ENCODE measurements at places on chromosomes 11 and 22.

DNA sequence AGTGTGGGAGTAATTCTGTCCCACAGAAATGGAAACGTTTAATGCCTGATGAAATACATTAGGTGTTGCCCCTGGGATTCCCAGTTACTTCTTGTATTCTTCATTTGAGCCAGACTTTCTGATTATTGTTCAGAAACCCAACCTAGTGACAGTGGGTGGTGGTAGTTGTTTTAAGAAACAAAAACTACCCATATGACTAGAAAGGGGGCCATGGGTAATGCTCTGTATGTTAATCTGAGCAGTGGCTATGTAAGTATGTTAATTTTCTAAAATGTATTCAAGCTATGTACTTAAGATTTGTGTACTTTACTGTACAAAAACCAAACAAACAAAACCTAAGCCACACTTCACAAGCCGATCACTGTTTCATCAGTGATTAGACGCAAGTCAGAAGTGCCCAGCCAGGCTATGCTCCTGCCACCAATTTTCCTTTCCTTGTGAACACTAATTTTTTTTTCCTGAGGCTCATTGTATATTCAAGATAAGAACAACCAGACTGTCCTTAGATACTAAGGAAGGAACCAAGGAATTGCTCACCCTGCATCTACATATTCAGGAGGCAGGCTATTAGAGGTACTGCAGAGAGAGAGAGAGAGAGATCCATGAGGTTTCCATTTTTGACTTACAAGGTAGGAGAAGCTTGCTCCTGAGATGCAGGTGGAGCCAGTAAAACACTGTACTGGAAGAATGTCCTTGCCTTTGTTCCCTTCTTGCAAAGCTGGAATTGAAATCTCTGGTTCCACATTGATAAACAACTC is 122.7 kb downstream of the DBX1 start:
- no peak for DNase-seq

GRCh38 chr11:13288375-13289029 is 10.9 kb downstream of the BMAL1 start:
- DNase-seq = no peak

GRCh38 chr11:121405646-121406045 is 46.5 kb upstream of the SORL1 start:
- DNase-seq = no peak

DNA sequence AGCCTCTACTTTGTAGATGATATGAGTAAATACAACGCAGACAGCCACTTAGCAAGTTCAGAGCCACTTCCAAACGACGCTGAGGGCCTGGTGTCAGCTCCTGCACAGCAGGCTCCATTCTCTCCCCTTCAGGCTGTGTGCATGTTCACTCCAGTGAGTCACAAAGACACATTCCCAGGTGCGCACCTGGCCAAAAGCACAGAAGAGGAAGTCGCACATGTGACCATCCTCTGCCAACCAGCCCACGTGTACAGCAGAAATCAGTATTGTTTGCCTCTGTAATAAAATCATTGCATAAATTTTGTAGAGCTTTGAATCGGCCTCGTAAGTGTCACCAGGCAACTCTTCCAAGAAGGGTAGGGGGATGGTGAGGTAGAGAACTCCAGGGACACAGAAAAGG is 19.5 kb upstream of the TPH1 start:
- DNase-seq = no peak

DNA sequence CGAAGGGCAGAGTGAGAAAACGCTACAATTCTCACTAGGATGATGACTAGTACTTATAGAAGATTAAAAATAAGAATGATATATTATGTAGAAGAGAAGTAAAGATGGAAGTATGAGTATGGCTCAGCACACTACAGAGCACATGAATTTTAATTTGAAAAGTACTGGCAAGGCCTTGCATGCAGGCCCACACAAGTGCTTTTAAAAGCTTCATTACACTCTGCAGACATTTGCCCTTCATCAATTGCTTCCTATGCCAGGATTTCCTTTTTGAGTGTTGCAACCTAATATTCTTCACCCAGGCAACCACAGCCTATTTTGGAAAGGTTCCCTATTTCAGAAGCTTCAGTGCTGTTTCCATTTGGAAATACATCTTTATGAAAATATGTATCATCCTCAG is 81.1 kb downstream of the LARGE2 start:
- peak; percentile 14 for DNase-seq

DNA sequence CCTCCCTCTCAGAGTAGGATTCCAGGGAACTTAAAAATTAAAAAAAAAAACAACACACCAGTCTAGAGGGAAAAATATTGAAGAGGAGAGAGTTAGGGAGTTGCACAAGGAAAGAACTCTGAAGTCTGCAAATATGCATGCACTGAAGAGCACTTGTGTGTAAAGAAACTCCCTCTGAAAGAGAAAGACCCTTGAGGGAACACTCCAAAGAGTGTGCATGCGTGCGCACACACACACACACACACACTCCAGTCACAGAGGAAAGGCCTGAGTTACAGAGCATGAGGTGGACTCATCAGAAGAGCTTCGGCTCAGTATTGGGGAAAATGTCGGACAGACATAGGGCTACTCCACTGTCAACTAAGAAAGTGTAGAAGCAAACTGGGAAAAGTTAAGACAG is 30.1 kb downstream of the GGTLC2 start:
- DNase-seq = no peak

GRCh38 chr11:85748455-85748891 is 62.5 kb downstream of the SYTL2 start:
- DNase-seq = no peak

DNA sequence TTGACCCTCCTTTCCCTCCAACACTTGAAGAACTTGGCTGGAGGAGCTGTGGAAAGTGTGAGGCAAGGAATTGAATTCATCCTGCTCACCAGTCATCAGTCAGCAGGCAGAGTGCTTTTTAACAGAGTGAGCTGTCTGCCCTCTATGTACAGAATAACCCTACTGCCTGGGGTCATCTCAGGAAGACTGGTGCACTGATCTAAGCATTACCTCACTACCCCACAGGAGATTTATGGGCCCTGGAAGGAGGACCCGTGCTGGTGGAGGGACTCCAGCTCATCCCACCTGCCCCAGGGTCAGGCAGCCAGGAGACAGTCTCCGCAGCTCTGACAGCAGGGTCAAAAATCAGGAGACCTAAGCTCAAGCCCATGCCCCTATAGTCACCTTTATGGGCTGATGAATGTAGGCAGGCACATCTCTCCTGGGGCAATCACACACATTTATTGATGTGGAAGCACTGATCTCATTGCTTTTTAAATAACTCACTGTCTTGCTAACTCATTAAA is 270.8 kb upstream of the SESN3 start:
- no peak for DNase-seq

DNA sequence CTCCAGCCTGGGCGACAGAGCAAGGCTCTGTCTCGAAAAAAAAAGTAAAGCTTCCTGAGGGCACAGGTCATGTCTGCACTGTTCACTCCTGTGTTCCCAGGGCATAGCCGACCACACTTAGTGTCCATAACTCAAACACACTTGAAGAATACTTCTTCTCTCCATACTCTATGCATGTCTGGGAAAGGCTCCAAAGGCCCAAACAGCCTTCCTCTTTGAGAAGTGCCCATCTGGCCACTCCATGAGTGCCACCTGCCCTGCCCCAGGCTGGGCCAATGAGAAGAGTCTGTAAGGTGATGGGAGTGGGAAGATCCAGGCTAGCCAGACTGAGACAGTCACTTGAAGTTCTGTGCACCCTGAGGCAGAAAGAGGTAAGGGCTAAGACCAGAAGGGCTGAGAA is 24.7 kb downstream of the DGCR2 start:
- no peak for DNase-seq

- DNase-seq = no peak
Observed at GRCh38 chr11:61164606-61165424, 3.6 kb upstream of the VPS37C start.

DNA sequence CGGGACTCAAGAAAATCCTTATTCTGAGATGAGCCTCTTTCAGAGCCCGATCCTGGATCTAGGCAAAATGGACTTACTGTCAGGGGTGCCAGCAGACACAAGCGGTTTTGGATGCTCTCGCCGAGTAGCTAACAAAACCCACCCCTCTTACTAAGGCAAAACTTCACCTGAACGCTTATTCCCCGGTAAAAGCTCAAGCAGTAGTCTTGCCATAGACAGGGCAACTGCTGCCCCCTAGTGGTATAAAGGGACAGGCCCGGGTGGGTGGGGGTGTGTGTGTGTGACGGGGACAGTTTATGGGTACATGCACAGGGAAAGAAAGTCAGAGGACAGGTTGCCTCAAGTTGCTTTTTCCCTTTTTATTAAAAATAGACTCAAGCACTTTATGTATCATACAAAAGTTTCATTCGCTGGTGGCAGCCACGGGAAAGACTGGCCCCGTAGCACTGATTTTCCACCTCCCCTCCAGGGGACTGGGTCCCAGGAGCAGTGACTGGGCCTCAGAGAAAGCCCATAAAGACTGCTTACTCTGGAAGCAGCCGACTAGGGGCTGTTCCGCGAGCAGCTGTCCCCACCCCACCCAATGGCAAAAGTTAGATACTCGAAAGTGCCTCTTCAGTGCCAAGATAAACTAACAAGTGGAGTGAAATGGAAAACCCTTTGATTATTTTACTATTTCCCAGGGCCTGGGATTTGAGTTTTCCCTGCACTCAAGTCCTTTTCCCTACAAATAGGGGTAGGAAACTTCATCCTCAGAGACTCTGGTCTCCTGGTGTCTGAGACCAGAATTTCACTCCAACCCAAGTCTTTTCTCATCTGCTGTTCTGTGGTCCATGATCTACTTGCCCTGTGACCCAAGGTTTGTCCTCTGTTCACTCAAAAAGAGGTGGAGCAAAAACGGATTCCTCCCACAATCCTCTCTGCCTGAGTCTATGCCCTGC is 4.7 kb downstream of the YPEL4 start:
- DNase-seq = peak; percentile 77

- no peak for DNase-seq
Observed at GRCh38 chr11:16089481-16089880, 266.9 kb downstream of the SOX6 start.

DNA sequence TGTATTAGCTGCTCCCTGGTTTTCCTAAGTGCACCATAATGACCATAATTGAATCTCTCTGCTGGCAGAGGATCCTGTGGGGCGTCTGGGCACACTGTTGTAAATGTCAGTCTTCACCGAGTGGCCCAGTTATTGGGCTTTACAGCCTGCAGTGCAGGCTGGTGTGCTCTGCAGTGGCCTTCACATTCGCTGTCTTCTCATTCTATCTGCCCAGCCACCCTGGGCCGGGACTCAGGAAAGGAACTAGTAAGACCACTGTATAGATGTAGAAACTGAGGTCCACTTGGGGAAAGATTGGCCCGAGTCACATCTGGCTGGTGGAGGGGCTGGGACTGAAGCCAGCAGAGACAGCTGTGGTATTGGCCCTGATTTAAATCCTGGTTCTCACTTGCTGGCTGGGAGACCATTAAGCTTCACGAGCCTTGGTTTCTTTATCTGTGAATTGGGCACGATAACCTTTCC is 49.3 kb downstream of the TSPAN18 start:
- no peak for DNase-seq

- DNase-seq = no peak
Observed at GRCh38 chr11:5153574-5154431, 754 bp downstream of the OR52A1 start.

DNA sequence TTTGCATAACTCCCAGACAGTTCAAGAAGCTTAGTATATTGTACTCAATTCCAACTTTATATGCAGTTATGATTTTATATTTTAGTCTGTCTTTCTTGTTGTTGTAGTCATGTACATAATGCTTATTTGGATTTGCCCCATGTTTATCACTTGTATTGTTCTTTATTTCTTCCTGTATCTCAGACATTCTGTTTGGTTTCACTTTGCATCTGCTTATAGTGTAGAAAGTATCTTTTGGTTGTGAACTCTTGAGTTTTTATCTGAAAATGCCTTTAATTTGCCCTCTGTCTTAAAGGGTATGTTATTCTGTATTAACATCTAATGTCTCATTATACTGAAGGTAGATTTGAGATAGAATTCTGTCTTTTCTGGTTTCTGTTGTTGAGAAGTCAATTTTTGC is 275.4 kb downstream of the DYNC2H1 start:
- no peak for DNase-seq

GRCh38 chr22:35524966-35525686 is 15.5 kb upstream of the RASD2 start:
- DNase-seq = no peak

DNA sequence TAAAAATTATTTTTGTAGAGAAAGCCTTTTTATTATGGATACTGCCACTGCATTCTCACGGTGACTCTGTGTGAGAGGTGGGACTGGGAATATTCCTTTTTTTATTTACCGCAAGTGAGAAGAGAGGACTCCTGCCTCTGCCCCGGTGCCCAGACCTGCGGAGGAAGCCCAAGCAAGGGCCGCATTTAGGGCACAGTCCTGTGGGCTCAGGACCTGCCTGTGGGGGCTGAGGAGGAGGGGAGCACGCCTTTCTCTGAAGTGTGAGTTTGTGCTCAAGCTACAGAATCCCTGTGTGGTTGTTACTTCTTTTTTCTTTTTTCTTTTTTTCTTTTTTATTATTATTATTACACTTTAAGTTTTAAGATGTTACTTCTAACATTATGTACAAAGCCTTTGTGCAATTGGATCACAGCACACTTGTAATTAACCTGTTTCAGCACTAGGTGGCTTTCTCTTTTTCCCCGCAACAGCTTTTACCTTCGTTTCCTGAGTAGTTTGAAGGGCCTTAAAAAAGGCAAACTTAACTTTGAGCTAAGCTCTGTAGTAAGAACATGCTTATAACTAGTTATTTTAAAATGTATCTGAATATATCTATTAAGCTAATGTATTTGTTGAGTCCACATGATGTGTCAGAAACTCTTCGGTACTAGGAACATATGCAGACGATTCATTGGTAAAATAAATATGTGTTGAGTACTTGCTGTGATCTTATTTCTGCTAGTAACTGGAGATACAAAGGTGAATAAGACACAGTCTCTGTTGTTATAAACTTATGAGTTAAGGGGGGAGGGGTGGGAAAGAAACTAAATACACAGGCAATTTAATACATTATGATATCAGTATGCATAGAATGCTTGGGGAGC is 18.3 kb downstream of the AMOTL1 start:
- peak; percentile 15 for DNase-seq

GRCh38 chr11:22304337-22304961 is 33.7 kb upstream of the SLC17A6 start:
- DNase-seq = peak; percentile 69

DNA sequence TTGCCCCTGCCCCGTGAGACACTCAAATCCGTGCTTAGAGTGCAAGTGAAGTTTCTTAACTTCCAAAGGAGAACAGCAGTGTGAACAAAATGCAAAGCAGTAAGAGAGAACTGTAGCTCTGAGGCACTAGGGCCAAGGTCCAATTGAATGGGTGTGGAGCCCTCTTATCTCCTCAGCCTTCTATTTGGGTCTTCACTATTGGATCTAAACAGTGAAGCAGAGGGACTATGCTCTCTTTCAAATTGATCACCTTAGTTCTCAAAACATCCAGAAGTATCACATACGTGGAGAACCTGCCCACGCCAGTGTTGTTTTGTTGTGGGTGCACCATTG is 49.6 kb downstream of the C22orf31 start:
- DNase-seq = no peak

Measured in NCI-H2227 treated with DMSO at 0.1 percent for 48 hours (cell line).